Mesendoderm (in vitro differentiated cells): ENCODE measurements at places on chromosomes 3 and 15.

GRCh38 chr3:170863816-170864215 is 6.2 kb downstream of the RPL22L1 start:
- H3K27me3 ChIP-seq, result no peaks in the 10 kb centered on the region
- H3K27ac ChIP-seq, result no peak overlapping the region
- no peak for DNase-seq
- H3K4me3 ChIP-seq, result no peak overlapping the region
- no peaks in the 10 kb centered on the region for H3K4me1 ChIP-seq
- H3K36me3 ChIP-seq, result peaks cover 4% of the 10 kb centered on the region

- H3K27me3 ChIP-seq, result no peaks in the 10 kb centered on the region
- no peaks in the 10 kb centered on the region for H3K4me1 ChIP-seq
- DNase-seq, result no peak
- no peak overlapping the region for H3K27ac ChIP-seq
- H3K4me3 ChIP-seq, result no peak overlapping the region
Observed at GRCh38 chr3:140754936-140755335, 77.1 kb downstream of the TRIM42 start.

- H3K36me3 ChIP-seq, result no peaks in the 10 kb centered on the region
- H3K4me3 ChIP-seq, result no peak overlapping the region
- H3K4me1 ChIP-seq, result no peaks in the 10 kb centered on the region
Observed at GRCh38 chr15:99110581-99111320, 5.9 kb downstream of the SYNM start.

DNA sequence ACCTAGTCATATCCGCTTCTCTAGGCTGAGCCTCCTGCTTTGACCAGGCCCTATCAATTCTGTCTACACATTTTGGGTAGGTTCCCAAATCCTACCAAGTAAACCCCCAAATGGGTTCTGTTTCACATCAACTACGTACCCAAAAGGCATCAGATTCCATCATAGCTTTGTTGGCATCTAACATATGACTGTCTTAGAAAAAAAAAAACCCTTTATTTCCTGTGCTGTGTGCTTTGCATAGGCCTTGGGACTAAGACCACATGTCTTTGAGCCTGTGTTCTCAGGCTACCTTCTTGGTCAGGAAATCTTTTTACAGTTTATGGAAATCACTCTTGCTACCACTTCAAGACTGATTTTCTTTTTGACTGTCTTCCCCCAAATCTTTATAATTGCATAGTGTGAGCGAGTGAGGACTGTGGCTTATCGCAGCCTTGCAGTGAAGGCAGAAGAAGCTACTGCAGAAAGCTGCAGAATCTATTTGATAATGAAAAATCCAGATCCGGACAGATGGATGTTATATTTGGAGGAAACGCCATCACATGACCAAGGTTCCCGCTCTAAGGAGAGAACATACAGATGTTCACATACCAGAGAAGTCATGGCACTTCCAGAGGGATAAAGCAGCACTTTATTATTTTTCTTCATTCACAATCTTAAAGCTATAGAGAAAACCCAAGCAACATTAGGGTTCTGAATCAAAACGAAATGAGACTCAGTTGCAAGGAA is 111.2 kb downstream of the EOMES start:
- H3K4me1 ChIP-seq, result no peaks in the 10 kb centered on the region
- no peaks in the 10 kb centered on the region for H3K27me3 ChIP-seq
- H3K36me3 ChIP-seq, result no peaks in the 10 kb centered on the region
- H3K27ac ChIP-seq, result no peak overlapping the region

GRCh38 chr15:73755481-73755880 is 2.3 kb upstream of the INSYN1 start:
- no peak overlapping the region for H3K4me3 ChIP-seq
- no peaks in the 10 kb centered on the region for H3K27me3 ChIP-seq
- no peak overlapping the region for H3K27ac ChIP-seq

DNA sequence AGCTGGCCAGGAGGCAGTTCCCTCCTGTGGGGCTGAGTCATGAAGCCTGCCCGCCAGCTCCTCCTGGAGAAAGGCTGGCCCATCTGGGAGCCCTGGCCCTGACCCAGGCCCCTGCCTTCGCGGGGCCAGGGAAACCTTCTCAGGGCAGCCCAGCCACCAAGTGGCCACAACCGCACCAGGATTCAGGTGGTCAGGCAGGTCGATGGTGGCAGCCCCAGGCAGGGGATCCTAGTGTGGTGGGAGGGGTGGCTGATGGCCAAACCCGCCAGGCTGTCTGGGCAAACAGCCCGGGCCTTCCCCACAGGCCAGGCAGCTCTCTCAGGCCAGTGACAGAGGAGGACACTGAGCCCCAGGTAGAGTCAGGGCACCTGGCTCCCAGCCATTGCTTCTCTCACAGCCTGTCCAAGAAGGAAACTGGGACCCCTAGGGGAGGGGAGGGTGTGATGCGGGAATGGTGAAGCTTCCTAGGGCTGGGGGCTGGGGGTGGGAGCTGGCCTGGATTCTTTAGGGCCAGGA is 1.2 kb downstream of the TWF2 start:
- no peaks in the 10 kb centered on the region for H3K27me3 ChIP-seq
- peak overlapping the region; percentile 13 for H3K27ac ChIP-seq
- no peaks in the 10 kb centered on the region for H3K36me3 ChIP-seq
- peaks cover 13% of the 10 kb centered on the region for H3K4me1 ChIP-seq

DNA sequence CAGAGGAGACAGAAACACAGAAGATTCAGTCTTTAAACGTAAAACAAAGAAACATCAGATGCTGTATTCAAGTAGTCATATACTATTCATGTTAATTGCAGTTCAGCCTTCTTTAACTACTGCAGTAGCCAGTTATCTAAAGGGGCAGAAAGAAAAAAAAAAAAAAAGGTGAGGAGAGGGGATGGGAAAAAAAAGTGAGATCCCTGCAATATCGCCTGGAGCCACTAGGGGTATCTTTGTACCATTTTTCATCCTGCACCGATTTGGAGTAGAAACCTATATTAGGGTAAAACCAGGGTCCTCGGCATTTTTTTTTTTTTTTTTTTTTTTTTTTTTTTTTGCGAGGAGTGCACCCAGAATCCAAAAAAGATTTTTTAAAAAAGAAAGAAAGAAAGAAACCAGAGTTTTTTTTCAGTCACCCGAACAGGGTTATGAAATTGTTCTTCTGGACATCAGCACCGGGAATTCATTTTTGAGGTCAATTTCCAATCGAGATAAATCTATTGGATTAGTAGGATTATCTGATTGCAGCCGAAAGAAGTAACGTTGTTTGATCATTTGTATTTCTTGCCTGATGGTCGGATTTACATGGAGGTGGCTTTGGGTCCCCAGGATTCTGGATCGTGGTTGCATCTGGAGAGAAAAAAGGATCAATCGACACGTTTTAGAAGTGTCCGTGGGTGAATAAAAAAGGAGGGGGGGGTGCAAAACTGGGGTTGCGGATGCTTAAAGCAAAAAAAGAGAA is 186.7 kb downstream of the NLGN1 start:
- H3K36me3 ChIP-seq, result no peaks in the 10 kb centered on the region
- DNase-seq, result peak; percentile 76
- H3K27me3 ChIP-seq, result no peaks in the 10 kb centered on the region
- peak overlapping the region; percentile 62 for H3K4me3 ChIP-seq
- no peak overlapping the region for H3K27ac ChIP-seq

DNA sequence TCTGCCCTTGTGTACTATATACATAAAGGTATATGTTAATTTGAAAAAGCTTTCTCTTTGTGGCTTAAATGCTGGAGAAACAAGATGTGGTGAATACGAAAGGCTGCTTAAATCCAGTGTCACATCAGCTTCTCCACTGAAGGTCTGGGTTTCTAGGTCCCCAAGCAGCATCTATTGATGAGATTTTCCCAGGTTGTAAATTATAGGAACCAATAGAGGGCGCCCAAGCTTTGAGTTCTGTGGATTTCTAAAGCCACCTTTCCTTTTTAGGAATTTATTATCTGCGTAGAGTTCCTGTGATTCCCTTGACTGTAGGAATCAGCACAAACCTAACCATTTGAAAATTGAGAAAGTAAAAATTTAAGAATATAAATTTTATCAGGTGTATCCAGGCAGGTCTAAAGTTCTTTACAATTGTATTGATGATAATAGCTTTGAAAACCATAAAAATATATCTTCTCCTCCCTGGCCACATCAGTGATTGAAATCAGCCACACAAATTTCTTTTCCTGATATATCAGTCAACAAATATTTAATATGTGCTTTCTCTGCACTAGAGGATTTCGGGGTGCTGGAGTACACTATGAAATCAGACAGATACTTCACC is 88.3 kb upstream of the ADAMTSL3 start:
- peak; percentile 69 for DNase-seq
- H3K27ac ChIP-seq, result no peak overlapping the region
- H3K27me3 ChIP-seq, result no peaks in the 10 kb centered on the region
- H3K4me3 ChIP-seq, result no peak overlapping the region
- no peaks in the 10 kb centered on the region for H3K4me1 ChIP-seq
